ENCODE measurements at places on chromosomes 16 and 17.
A peak's percentile ranks its signal among the peaks of the same experiment; 100 is the strongest.

GRCh38 chr16:84967828-84968227 is 43.5 kb downstream of the ZDHHC7 start:
- DNase-seq = no peak

DNA sequence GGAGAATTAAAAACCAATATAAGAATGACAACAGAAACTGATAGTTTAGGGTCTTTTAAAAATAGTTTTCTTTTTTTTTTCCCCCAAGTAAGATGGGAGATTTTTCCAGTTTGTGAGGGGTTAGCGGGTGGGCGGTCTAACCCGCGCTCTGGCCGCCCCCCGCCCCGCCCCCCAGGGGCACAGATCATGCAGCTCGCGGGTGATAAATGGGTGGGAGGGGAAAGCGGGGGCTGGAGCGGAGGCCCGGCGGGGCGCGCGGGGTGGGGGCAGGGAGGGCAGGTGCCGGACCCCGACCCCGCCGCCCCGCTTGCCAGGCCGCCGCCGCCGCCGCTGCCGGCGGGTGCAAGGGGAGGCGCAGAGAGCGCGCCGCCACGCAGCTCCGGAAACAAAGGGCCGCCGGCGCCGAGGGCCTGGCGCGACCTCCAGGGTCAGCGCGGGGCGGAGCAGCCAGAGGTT is 60.1 kb upstream of the GSE1 start:
- DNase-seq = no peak

GRCh38 chr16:86768999-86769398 is 190.7 kb downstream of the FOXL1 start:
- peak; percentile 76 for DNase-seq

DNA sequence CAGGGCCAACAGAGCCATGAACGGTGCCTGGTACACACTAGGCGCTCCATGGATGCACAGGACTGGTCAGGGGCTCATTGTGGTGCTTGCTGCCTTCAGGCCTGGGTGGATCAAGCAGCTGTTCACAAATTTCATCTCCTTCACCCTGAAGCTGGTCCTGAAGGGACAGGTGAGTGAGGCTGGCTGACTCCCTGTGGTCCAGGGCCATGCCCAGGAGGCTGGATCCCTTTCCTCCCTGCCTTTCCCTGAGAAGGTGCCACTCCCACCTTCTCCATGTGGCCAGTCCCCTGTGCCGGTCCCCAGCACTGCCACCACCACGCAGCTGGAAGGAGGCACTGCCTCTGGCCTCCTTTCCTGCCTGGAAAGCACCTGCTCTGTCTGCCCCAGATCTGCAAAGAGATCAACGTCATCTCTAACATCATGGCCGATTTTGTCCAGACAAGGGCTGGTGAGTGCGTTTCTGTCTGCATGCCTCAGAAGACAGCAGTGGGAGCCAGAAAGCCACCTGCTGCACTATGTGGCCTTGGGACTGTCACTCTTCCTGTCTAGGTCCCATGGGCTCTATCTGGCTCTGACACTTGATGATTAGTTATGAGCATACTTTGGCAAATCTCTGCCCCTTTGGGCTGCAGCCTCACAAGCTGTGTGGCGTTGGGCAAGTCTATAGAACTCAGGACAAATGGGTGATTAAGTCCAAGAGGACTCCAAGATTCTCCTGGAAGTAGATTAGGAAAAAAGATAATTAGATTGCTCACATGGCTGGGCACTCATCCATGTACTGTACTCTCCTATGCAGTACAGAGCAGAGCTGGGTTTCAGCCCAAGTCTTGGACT is 9.4 kb downstream of the CETP start:
- no peak for DNase-seq

- peak; percentile 65 for DNase-seq
Measured at GRCh38 chr17:40317345-40317873, 8.4 kb downstream of the RARA start.

GRCh38 chr16:72989579-72990551 is 58.1 kb downstream of the ZFHX3 start:
- DNase-seq = peak; percentile 96

- peak; percentile 72 for DNase-seq
Measured at GRCh38 chr16:78230832-78231231, 131.4 kb downstream of the WWOX start.

- DNase-seq = peak; percentile 1
Measured at GRCh38 chr17:5986644-5987043, 83.5 kb upstream of the WSCD1 start.

DNA sequence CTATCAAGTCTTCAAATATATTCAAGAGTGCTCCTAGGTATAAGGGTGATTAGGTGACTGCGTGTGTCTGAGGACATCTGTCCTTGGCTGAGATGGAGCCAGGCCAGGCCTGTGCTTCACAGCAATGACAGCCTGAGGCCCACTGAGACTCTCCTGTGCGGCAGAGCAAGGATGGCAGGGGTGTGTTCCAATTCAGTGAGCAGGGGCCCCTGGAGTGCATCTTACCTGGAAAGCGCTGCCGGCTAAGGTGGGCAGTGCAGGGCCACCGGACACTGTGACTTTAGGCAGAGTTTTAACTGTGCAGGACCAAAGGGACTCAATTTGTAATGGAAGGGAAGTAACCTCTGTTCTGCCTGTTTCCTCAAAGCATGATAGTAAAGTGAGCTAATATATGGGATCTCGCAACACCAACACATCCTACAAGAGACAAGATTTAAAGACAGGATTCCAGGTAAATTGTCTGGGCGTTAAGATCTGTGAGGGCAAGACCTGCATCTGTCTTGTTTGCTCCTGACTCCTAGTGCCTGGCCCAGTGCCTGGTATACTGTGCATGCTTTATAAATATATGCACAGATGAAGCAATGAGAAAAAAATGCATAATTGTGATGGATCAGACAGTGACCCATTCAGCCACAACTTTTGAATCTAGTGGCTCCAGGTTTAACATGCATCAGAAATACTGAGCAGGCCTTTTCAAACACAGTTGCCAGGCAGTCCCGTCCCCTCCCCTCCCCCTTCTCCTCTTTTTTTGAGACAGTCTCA is 86.7 kb downstream of the MRC2 start:
- DNase-seq = peak; percentile 47

DNA sequence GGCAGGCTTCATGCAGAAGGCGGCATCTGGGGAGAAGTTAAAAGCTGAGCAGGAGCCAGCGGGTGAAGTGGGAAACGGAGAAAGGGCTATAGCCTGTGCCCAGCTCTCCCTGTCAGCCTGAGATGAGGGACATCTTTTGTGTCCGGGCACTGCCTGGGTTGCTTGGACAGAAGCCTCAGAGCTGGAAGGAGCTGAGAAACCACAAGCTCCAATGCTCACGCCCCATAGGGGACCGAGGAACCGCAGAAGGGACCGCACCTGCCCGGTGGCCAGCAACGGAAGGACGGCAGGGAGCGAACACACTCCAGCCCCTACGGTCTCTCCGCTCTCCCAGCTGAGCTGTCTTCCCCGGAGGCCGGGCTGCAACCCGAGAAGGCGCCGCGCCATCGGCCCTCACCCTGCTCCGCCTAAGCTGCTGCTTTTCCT is 175.8 kb downstream of the NPIPB11 start:
- peak; percentile 51 for DNase-seq

DNA sequence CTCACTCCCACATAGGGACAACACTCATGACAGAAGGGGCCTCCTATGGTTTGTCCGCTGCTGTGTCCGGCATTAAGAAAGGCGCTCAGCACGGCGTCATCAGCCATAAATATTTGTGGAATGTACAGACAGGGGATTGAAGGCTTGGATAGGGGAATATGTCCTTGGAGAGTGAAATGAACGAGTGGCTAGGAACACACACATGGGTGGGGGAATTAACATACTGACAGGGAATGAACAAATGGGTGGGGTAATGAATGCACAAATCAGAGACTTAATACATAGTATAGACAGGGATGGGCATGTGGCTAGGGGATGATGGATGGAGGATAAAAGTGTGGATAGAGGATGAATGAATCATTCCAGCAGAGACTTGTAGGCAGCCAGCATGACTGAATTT is 154.0 kb upstream of the HSBP1 start:
- no peak for DNase-seq

DNA sequence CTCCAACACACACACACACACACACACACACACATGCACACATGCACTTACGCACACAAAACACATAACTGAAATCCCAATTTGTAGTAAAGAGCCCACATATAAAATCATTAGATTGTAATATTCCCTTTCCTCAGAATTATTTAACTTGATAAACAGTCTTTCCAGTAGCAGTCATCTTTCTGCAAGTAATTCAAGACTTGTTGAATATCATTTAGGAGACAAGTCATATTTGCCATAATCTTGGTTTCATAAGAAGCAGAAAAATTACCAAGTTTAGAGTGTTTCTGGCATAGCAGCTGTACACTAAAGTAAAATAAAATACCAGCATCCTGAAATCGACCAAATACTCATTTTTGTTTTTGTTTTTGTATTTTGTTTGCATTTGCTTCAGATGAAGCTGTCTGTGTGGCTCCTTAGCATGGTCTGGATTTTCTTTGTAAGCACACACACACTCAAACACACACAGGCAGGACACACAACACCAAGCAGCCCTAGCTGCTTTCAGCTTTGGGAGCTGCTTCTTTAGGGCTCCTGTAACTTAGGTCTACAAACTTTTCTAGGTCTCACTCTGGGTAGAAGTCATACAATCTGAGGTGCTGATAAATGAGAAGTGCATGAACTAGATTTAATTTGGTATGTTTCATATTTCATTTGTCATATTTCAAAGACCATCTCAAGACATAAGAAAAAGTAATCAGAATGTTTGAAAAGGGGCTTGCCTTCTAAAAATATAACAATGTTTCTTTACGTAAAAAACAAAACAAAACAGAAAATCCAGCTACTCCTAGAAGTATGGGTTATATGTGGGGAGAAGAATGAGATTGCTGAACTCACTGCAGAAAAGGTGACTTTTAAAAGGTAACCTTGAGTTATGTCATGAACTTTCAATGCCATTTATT is 3.0 kb downstream of the SALL1 start:
- DNase-seq = peak; percentile 54

GRCh38 chr17:55641676-55642081 is 81.0 kb downstream of the TMEM100 start:
- DNase-seq = peak; percentile 83

DNA sequence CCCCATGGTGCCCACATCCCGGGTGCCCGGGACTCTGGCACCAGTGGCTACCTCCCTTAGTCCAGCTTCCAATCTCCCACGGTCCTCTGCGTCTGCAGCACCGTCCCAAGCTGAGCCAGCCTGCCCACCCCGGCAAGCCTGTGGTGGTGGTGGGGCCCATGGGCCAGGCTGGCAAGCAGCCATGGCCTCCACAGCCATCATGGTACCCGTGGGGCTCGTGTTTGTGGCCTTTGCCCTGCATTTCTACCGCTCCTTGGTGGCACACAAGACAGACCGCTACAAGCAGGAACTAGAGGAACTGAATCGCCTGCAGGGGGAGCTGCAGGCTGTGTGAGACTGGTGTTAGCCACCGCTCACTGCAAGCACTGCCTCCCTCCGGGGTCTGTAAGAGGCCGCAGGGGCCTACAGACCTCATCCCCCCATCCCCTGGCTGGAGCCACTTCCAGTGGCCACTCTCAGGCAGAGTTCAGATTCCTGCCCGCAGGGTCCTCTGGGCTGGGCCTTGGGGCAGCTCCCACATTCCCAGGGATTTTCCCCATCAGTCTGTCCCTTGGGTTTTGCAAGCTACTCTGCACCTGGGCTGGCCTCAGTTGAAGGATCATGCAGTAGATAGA is 3.9 kb upstream of the SETD1A start:
- peak; percentile 67 for DNase-seq

DNA sequence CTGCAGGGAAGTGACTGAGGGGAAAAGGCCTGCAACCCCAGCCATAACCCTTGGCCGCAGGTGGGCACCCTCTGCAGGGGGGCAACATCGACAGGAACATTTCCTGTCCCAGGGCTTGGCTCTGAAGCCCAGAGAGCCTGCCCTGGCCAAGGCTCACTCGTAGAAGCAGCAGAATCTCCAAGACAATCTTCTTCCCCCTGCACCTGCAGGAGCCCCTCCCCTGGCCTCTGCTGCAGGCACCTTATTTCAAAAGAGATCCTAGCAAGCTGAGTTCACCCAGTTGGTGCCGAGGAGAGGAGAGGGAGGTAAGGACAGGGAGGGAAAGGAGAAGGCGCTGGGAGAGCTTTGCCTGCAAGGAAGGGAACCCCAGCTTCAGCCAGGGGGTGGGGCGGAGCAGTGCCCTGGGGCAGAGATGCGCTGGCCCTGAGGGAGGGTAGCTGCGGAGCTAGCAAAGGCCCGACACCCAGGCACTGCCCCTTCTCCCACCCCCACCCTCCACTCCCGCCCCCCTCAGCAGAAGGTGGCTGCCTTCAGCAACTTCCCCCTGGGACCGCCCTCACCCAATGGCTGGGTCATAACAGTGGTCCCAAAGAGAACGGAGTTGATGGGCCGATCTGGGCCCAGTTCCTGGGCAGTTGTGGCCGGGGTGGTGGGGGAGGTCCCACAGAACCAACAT is 104.3 kb upstream of the TNRC6C start:
- DNase-seq = no peak

- no peak for DNase-seq
Measured at GRCh38 chr17:45954914-45955313, 44.1 kb upstream of the STH start.

DNA sequence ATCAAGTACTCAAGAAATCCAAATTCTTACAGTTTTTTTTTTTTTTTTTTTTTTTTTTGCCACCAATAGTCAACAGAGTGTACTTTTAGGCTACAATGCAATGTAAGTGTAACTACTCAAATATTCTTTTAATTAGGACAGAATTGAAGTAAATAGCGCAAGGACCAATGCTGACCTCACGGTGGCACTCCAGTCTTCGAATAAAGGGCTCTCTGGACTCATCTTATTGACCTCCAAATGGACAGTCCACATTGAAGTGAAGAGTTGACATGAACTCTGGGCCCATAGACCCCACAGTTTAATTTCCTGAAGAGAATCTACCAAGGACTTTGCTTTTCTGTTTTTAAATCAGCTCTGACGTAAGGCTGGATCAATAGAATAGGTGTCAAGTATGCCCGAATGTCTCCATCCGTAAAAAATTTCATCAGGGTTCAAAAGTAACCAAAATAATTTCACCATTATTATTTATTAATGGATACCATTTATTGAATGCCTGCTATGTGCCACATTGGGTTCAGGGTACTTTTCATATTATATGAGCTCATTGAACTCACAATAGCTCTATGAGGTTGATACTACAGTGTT is 7.3 kb upstream of the DDX52 start:
- DNase-seq = peak; percentile 33

GRCh38 chr16:14528306-14528705 is 101.8 kb downstream of the PARN start:
- DNase-seq = no peak

DNA sequence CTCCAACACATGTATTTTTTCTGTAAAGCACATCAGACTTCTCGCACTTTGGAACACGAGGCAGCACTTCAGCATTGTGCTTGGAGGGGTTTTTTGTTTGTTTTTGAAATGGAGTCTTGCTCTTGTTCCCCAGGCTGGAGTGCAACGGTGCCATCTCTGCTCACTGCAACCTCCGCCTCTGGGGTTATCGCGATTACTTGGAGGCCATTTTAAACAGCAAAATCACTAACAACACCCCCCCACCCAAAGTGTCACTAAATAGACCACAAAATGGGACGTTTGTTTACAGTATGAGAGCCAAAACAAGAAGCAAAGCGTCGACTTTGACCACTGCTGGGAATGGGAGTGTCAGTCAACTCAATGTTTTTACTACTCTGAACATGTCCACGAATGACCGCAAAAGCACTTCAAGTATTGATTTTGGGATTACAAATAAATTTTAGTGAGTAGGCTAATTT is 9.0 kb upstream of the C16orf87 start:
- no peak for DNase-seq

GRCh38 chr17:64385187-64386083 is 5.2 kb downstream of the PECAM1 start:
- peak; percentile 96 for DNase-seq

Measured in fibroblast of lung (primary cell).